ENCODE measurements at places on chromosomes 3 and 15.

DNA sequence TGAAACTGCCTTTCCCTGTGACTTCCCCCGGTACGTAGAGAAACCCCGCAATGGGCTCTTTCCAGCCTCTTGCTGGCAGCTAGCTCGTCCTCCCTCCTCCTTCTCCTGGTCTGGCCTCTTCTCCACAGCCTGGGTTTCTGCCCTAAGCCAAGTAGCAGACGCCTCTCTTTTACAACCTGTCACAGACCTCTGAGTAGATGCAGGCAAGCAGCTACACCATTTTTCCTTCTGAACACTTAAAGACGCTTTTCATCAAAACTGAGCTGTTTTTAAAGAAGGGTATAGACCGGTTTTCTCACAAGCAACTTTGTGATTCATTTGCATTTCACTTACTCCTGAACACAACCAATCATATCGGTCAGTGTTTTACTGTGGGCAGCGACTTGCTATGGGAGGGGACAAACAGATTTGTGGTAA lies 32.0 kb downstream of the ADAMTSL3 start:
- no peak for DNase-seq

DNA sequence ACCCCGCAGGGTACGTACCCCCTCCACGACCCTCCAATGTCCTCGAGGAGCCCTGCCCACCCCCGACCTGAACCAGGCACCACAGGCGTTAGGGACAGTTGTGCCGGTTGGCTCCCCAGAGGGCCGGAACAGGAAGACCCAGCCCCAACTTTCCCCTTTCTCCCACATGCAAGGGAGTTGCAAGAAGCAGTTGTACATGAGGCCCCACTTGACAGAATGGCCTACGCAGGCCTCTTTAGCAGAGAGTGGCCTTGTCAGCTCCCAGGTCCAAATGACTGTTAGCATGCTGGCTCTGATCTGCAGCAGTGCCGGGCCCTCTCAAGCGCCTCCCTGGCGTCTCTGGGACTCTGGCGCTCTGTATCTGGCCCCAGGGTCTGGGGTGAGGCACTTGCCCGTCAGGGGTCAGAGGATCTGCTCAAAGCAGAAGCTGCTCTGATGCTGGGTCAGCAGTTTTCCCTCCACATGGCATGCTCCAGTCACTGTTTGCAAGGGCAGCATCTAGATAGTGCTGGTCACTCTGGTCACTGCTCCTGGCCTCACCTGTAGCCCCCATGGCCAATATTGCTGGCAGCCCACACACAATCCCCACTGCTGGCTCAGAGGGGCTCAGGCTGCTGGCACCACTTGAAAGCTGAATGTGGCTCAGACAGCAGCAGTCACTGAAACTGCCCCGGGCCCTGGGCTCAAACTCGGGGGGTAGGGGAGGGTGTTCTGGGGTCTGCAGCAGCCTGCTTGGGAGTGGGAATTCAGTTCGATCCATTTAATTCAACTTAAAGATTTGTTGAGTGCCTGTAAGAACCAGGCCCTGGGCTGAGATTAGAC lies 254.5 kb downstream of the FAM43A start:
- DNase-seq, result no peak

DNA sequence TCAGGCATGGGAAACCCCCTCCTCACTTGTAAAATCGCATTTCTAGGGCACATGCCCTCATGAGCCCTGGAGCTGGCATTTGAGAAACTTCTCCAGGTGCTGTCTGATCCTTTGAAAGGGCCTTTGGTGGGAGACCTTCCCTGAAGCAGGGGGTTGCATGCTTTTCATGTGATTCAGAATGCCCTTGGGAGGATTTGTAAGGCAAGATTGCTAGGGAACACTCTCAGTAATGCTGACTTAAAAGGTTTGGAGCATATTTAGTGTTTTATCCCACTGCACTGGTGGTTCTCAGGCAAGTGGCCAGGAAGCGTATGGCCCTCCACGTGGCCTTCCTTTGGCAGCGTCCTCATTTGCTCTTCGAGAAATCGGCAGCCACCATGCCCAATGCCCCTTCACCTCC lies 164.1 kb downstream of the ARRDC4 start:
- no peak for DNase-seq

DNA sequence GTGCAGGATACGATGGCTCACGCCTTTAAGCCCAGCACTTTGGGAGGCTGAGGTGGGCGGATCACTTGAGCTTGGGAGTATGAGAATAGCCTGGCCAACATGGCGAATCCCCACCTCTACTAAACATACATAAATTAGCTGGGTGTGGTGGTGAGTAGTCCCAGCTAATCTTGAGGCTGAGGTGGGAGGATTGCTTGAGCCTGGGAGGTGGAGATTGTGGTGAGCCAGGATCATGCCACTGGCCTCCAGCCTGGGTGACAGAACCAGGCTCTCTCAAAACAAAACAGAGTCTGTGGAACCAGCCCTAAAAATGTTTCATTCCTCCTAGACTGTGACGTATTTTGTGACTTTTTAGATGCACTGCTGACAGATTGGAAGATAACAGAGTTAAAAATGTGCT lies 34.3 kb upstream of the RAD51 start:
- DNase-seq, result no peak

DNA sequence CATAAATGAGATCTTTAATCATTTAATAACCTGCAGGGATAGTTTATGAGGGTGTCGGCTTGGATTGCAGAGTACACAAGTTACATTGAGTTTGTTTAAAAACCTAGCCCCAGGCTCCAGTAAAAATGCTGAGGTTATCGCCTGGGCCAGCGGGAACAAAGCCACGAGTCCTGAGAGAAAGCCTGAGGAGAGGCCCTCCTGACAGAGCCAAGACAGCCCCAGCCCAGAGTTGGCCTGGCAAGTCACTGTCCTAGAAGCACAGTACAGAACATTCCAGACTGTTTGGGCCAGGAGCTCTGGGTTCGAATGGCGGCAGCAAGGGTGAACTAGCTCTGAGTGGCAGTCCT lies 32.4 kb downstream of the SEC61A1 start:
- no peak for DNase-seq

All from stimulated activated CD8-positive, alpha-beta memory T cell treated with anti-CD3 and anti-CD28 coated beads, Interleukin-4, amount 100 ng/mL, for 1 hour (primary cell).